ENCODE measurements at places on chromosomes 3 and 15.

DNA sequence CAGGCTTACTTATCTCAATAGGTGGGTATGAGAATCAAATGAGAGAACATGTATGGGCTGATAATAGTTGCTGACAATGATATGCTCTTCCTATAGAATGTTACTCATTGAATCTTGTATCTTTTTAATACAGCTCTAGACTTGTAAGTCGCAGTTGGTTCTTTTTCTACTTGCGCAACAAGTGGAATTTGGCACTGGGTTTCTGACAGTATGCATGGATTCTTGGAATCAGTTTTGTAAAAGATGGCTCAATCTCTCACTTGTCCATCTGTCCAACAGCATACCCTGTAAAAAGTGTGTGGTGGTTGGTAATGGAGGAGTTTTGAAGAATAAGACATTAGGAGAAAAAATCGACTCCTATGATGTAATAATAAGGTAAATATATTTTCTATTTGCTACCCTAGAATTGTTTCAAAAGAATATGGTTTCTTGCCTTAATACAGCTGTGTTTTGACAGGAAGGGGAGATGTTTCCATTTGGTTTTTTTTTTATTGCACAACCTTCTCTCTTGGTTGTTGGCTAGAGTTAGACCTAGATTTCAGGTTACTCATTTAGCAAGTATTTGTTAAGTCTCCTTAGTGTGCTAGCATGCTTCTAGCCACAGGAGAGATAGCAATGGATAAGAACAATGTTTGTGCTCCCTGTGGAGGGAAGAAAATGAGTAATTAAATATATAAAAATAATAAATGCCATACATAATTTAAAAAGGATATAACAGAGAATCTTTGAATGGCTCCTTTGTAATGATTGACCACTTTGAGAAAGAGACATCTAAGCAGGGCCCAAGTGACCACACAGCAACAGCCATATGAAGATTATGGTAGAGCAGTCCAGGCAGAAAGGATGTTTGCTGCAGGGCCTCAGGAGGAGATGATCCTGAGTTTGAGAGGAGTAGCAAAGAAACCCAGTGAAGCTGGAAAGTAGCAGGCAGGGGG lies 21.8 kb downstream of the ST3GAL6 start:
- DNase-seq = no peak

DNA sequence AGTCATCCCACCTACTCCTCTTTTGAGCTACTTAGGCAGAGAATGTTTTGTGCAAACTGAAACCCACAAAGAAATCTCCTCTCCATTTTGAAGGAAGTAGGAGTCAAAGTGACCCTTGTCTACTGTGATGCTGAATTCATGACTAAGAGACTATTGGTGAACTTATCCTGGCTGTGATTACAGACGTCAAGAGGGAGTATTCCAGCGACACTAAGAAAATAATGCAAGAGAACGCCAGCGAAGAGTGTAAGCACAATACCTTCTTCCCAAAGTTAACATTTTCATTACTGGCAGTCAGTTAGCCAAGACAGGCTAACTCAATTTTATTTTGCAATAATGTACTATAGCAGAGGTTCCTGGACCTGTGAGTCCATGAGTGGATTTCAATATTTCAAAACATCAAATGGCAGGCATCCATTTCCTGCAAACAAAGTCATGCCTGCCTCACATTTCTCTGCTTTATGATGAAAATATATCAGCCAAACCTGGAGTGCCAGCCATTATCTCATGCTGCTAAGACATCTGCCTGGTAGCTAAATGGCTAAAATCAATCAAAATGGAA lies 59.0 kb downstream of the CTNNB1 start:
- no peak for DNase-seq

DNA sequence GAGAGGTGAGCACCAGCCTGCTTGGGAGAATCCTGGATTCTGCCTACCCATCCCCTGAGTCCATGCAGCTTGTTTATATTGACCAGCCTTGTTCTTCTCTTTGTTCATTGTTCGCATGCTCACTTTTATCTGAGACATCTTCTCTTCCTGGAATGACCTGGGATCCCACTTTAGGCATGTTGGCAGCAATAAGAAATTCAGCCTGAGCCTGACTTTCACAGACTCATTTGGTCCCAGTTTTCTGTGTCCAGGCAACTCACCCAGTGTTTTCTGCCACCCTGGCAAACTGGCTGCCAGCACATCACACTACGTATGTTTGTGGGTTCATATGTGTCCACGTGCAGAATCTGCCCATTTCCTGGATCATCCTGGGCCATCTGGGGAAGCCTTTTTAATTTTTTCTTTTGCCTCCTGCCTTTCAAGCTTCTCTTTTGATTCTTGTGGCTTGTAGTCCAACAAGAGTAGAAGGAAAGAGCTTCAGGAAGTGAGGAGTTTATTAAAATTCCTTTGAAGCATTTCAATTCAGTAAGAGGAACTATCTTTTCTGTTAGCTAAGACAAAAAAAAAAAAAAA lies 199.9 kb downstream of the FNDC3B start:
- no peak for DNase-seq

DNA sequence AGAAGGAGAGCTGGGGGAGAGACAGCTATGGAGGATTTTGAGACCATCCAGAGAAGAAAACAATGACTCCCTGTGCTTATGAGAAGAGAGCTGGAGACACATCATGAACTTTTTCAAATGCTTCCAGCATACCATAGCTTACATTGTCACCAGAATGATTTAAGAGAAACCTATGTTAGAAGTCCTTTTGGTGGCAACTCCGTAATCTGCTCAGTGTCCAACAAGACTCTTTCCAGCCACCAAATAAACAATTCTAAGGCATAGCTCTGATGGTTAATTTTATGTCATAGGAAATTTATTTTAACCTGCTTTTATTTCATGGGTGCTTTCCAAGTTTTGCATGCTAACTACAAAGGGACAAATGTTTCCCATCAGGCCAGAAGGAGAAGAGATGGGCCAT lies 200.3 kb upstream of the MCTP2 start:
- DNase-seq = no peak

GRCh38 chr15:56798639-56799038 lies 65.3 kb upstream of the ZNF280D start:
- DNase-seq = no peak

GRCh38 chr3:192858849-192859585 lies 58.6 kb downstream of the MB21D2 start:
- DNase-seq = no peak

Measured in GM19239 (cell line).